ENCODE measurements at places on chromosomes 4 and X.
A peak's percentile ranks its signal among the peaks of the same experiment; 100 is the strongest.

DNA sequence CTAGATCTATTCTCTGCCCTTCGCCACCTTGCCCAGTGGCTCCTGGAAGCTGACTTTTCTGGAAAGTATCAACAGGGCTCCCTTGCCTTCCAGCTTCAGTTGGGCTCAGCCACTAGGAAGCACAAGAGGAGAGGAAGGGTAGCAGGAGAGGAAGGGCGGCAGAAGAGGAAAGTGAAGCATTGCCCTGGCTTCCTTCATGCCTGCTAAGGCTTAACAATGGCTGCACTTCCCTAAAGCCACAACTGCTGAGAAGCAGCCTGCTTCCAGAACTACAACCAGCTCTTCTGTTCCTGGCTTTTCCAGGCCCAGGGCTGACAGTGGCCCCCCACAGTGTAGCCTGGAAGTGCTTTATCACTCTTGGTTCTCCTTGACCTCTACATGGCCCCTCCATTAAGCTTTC lies 29.1 kb upstream of the PGM2 start:
- no peak for DNase-seq

DNA sequence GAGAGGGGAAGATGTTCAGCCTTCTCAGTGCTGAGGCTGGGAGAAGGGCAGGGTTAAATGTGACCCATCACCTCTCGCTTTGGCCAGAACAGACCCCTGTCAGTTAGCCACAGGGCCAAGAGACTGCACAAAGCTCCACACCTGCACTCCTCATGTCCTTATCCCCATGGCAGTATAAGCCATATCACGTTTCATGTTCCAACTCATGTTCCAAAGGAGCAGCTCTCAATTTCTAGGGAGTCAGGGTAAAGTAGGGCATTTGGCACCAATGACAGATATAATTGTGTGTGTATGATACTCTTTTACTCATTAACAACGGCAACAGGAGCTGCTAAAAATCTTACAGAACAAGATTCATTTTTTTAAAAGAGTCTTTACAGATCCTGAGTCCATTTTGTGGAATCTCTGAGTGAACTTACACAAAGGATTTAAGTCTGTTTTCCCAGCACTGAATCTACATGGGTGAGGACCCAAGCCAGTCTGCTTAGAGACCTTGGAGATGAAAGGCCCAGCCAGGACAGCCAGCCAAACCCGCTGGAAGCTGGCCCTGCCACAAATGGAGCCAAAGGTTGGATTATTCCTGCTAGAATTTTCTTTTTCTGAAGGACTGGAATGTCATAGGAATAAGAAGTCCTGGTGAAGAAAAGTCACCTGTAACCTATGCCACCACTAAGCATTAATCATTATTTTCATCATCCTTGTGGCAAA lies 129.1 kb upstream of the SMAD1 start:
- DNase-seq = no peak

GRCh38 chr4:108466936-108467902 lies 153.2 kb upstream of the RPL34 start:
- peak; percentile 49 for DNase-seq

- DNase-seq = peak; percentile 75
Observed at GRCh38 chr4:118968005-118968404, 79.4 kb downstream of the SYNPO2 start.

Measured in GM04503 (cell line).